Left ventricle myocardium superior (tissue), 1 donor: ENCODE measurements at places on chromosomes 1 and 21. TPM values are rescaled to one million over a fixed set of nuclear protein-coding genes. Genes with fewer than 3 reads are reported as not detected.

GRCh38 chr1:160733898-160734297, 5.1 kb upstream of the SLAMF7 start:
- DNase-seq, result no peak

DNA sequence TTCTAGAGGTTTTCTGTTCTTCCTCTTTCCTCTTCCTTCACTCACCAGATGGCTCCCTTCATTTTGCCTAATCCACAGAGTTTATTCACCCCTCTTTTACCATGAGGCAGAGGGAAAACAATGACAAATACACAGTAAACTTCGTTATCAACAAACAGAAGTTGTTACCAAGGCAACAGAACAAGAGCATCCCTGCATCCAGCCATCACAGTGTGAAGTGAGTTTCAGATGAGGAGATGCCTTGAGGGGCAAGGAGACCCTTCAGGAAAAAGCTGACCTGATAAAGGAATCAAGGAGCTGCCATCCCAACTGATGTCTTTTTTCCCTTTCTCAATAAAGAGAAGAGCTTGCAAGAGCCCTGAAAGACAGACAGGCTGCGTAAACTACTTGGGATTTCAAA, 195.3 kb downstream of the BRINP2 start:
- DNase-seq, result no peak

- no peak for DNase-seq
Measured at GRCh38 chr1:102120910-102121309, 124.2 kb upstream of the OLFM3 start.

DNA sequence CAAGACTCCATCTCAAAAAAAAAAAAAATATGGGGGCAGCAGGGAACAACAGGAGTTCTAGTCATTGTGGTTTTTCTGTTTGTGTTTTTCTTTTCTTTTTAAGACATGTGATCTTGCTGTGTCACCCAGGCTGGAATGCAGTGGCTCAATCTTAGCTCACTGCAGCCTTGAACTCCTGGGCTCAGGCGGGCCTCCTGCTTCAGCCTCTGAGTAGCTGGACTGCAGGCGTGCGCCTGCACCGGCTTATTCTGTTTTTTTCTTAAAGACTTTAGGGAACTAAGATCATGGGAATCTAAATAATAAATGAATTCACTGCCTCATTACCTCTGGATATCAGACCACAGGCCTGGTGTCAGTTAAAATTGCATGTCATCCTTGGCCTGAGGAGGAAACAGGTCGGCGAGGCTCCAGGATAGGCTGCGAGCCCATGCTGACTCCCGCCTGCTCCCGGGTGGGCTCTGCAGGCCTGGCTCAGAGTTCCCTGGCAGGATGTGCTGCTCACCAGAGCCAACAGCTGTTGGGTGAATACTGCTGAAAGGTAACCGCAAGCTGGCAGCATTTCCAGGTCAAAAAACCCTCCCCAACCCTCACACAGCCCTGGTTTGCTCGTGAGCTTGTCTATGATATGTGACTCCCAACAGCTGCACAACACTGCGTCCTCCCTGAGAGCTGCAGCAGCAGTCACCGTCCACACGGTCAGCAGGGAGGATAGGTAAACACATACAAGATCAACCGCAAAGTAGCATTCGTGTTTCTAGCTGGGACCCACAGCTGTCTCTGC, 58.1 kb downstream of the SCCPDH start:
- peak; percentile 75 for DNase-seq

- DNase-seq, result no peak
Measured at GRCh38 chr1:58983633-58984245, 199.9 kb upstream of the JUN start.

DNA sequence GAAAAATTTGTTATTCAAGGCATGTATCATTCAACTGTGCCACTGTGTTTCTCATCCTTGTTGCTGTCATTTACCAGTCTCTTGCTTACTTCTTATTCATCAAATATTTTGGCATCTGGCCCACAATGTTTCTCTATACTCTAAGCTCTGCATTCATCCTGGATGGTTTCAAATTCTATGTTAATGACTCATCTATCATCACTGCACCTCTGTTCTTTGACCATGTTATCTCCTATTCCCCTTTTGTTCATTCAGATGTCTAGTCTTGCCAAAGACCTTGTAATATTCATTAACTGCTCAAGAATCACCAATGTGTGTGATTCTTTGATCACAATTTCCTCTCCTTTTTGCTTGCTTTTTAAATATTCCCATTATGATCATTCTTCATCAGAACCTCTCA, 54.6 kb upstream of the PRKACB start:
- DNase-seq, result no peak

DNA sequence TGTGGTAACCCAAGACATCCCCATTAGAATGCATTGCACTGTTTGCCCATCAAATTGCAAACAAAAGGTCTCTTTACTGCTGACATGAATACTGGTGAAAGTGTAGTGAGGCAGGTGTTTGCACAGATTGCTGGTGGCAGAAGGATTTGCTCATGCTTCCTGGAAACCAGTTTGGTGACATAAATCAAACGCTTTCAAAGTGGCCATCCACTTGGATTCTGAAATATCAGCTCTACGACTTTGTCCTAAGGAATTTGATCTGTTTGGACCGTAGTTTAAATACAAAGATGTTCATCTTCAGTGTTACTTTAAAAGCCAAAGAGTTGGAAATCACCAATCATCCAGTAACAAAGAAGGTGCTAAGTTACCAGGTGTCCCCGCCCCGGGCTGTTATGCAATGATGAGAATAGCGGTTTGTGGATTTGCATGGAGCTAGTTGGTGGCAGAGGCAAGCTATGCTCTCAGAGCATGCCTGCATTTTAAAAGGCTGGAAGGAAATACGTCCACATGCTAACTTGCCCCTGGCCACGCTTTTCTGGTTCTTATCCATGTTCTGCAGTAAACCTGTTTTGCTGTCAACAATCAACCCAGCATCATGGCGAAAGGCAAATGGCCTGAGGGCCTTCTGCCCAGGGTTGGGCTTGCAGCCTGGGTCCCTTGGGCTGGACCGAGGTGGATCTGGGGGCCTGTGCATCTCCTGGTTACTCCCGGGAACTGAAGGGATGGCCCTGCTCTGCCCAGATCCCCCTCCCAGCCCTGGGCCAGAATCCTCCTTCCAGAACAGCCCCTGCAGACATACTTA, 49.2 kb downstream of the UMODL1 start:
- no peak for DNase-seq

DNA sequence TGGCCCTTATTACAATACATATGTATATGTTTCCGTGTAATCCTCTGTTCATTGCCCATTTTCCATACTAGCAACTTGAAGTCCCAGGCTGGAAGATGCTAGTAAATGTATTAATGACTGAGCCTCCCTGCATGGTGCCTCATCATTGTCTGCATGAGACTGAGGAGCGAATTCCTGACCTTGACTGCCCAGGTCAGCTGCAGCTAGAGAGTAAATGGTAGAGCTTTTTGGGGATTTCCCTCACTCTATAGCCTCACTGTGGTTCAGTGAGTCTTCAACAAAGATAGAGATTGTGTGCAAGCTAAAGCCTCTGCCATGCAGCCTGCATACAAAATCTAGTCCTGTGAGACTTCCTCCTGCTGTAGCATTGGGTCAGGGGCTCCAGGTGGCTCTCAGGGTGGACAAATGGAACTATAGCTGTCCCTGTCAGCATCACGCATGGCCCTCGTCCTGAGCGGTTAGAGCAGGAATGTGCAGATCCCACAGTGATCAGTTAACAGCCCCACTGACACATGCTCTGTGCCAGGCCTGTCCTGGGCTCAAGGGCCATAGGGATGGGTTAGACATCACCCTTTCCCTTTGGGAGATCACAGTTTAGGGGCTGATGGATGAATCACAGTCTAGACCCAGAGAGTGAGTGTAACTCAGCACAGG, 741.7 kb downstream of the MATN1 start:
- no peak for DNase-seq

GRCh38 chr1:102796429-102796828, 311.9 kb downstream of the COL11A1 start:
- no peak for DNase-seq

DNA sequence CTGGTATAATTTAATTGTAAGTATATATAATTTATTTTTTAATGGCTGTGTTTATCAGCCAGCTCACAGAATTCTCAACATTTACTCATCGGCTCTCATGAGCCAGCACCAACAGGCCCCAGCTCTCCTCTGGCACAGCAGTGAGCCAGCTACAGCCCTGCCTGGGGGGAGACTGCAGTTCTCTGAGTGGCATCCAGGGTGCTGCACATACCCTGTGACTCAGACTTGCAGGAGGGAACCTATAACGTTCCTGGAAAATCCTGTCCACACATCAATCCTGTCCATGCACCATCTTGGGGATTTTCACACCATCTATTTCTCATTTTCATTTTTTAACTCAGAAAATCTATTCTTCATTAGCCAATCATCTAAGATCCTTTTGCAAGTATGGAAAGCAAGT, 36.5 kb downstream of the FHAD1 start:
- peak; percentile 44 for DNase-seq

DNA sequence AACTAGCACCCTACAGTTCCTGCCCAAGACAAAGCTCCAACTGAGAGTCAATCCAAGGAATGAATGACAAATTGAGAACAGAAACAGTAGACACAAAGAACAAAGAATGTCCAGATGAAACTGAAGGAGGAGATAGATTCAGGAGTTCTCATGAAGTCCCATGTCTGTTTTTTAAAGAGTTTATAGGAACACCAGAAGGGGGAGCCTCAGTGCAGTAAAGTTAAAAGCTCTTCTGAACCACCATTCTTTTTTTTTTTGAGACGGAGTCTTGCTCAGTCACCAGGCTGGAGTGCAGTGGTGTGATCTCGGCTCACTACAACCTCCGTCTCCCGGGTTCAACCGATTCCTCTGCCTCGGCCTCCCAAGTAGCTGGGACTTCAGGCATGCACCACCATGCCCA, 323.6 kb downstream of the MRPL39 start:
- no peak for DNase-seq

GRCh38 chr1:8862528-8862927, 16.0 kb downstream of the ENO1 start:
- no peak for DNase-seq

DNA sequence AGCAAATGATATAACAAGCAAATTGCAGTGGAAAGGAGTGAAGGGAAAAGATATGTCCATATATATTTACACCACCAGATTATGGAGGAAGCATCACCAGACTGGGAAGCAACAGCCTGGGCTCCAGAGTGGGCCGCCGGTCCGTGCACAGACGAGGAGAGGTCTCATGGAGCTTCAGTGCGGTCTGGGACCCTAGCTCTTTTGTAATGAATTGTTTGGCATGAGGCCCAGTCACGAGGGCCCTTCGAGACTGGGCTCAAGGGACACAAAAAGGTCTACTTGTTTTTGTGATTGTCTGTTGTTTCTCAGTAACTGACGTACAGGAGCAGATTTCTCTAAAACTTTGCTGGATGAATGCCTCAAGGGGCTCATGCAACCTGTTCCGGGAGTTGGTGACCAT, 12.9 kb upstream of the STUM start:
- DNase-seq, result no peak

DNA sequence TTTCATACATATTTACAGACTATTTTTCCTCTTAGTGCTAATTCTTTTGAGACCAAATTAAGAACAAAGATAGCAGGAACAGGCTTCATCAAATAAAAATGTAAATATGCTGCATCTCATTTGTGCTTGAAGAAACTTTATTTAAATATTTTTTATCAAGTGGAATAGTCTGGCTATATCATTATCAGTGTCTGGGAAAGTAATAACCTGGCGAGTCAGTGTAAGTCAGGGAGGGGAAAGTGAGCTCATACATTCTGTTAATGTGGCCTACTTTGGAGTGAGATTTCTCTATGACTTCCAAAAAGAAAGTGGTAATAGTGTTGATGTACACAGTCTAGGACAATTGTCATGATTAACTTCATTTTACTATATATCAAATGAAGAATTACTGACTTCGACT, 1045.1 kb downstream of the ADGRL2 start:
- DNase-seq, result no peak

- DNase-seq, result no peak
Measured at GRCh38 chr1:172041102-172041501, 199.8 kb downstream of the DNM3 start.

DNA sequence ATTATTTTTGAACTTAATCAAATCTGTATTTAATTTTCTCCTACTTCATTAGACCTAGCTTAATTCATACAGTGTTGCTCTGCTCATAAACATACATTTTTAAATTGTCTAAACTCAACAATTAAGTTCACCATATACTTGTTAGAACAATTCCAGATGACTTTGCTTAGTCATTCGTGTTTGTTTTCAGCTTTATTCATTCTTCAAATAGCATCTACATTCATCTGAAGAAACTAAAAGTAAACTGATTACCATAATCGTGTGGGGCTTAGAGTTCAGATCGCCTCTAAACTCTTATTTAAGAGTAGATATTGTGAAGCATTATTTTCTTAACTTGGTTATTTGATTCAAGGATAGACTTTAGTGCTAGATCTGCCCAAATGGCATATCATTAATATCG, 34.4 kb downstream of the KLHL20 start:
- no peak for DNase-seq

GRCh38 chr1:117793413-117793812, 136.0 kb downstream of the GDAP2 start:
- no peak for DNase-seq

- no peak for DNase-seq
Measured at GRCh38 chr1:156795787-156796186, 20.9 kb downstream of the SH2D2A start.

DNA sequence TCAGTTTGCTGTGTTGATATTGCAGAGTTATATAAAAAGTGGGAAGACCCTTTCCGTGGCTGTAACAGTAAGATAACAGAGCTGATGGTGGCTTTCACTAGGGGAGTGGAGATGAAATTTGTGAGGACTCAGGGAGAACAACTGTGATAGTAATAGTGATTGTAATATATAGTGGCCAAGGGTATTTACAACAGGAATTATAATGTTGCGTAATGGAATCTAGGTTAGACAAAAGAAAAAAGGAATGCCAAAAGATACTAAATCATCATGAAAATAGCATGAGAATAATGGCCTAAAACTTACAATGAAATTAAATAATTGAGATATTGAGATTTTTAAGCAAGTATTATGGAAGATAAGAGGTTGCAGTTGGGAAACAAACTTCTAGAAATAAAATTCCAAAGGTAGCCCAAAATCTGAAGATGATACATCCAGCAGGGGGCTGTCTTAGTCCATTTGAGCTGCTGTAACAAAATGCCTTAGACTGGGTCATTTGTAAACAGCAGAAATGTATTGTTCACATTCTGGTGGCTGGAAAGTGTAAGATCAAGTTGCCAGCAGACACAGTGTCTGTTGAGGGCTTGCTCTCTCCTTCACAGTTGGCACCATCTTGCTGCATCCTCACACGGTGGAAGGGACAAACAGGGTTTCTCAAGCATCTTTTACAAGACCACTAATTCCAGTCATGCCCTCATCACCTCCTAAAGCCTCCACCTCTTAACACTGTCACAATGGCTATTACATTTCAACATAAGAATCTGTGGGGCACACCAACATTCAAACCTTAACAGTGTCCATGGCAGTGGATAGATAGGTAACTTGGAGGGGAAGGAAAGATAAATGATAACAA, 711.2 kb downstream of the MRPL39 start:
- DNase-seq, result no peak

The SPRR2B gene
- not detected for total RNA-seq

The C1QA gene
- total RNA-seq, result 86.5 TPM

The CNTN2 gene
- total RNA-seq, result 0.64 TPM

The DNASE2B gene
- not detected for total RNA-seq

The C1orf105 gene
- total RNA-seq, result 21.9 TPM

The UBASH3A gene
- not detected for total RNA-seq
